ENCODE measurements at places on chromosomes 3 and 15.

DNA sequence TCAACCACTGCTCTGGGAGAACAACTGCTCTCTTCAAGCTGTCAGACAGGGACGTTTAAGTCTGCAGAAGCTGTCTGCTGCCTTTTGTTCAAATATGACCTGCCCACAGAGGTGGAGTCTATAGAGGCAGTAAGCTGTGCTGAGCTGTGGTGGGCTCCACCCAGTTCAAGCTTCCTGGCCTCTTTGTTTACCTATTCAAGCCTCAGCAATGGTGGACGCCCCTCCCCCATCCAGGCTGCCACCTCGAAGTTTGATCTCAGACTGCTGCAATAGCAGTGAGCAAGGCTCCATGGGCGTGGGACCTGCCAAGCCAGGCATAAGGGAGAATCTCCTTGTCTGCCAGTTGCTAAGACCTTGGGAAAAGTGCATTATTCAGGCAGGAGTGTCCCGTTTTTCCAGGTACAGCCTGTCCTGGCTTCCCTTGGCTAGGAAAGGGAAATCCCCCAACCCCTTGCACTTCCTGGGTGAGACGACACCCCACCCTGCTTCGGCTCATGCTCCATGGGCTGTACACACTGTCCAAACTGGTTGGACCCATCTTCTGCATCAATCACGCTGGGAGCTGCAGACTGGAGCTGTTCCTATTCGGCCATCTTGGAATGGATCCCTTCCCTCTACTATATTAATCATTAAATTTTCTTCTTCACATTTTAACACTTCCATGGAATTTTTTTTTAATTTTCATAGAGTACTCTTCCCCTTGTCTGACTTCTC is 167.0 kb upstream of the UBE2E2 start:
- no peak for DNase-seq

DNA sequence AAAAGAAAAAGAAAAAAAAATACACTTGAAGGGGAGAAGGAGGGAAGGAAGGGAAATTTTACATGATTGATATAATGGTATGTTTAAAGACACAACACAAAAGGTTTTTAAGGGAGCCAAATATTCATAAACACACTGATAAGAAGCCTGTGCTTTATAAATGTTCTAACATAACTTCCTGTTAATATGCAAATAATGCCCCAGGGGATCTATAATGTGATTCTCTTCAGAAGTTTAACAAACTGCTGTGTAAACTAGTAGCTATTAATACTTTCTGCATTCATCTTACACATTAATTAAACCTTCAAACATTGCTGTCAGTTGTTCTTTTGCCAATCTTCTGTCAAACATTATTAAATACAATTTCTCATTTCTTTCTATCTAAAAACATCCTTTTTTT is 231.6 kb downstream of the TJP1 start:
- DNase-seq = no peak

GRCh38 chr3:132267391-132267993 is 49.7 kb upstream of the ACP3 start:
- DNase-seq = no peak

GRCh38 chr15:83066034-83066733 is 868 bp downstream of the BTBD1 start:
- no peak for DNase-seq

DNA sequence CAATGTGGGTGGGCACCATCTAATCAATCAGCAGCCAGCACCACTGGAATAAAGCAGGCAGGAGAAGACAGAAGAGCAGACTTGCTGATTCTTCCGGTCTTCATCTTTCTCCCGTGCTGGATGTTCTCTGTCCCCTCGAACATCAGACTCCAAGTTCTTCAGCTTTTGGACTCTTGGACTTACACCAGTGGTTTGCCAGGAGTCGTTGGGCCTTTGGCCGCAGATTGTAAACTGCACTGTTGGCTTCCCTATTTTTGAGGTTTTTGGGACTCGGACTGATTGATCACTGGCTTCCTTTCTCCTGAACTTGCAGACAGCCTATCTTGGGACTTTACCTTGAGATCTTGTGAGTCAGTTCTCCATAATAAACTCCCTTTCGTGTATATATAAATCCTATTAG is 292.8 kb downstream of the BCHE start:
- no peak for DNase-seq

GRCh38 chr3:25133588-25133987 is 294.5 kb upstream of the RARB start:
- DNase-seq = no peak

- DNase-seq = no peak
Measured at GRCh38 chr3:194315965-194316361, 35.2 kb downstream of the CPN2 start.

GRCh38 chr3:193680220-193680619 is 87.2 kb downstream of the OPA1 start:
- no peak for DNase-seq

Measured in stimulated activated CD4-positive, alpha-beta T cell treated with anti-CD3 and anti-CD28 coated beads, Interleukin-2, amount 100 ng/mL, for 48 hours (primary cell).